Esophagus squamous epithelium (tissue), 5 donors: ENCODE measurements at places on chromosomes 11 and 22.

DNA sequence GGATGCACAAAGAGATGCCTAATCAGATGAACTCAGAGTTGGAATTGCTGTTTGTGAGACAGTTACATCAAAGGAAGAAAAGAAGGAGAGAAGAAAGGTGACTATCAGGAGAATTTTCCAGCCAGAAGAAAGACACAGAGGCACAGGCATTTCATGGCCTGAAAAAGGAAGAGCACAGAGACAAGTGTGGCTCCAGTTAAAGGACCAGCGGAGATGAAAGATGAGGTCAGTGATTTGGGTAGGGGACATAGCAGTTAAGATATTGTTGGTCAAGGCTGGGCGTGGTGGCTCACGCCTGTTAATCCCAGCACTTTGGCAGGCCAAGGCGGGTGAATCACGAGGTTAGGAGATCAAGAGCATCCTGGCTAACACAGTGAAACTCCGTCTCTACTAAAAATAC, 3.4 kb upstream of the ZNF280A start:
- DNase-seq: no peak

GRCh38 chr11:59216641-59217564, 4.2 kb upstream of the MPEG1 start:
- DNase-seq: no peak

DNA sequence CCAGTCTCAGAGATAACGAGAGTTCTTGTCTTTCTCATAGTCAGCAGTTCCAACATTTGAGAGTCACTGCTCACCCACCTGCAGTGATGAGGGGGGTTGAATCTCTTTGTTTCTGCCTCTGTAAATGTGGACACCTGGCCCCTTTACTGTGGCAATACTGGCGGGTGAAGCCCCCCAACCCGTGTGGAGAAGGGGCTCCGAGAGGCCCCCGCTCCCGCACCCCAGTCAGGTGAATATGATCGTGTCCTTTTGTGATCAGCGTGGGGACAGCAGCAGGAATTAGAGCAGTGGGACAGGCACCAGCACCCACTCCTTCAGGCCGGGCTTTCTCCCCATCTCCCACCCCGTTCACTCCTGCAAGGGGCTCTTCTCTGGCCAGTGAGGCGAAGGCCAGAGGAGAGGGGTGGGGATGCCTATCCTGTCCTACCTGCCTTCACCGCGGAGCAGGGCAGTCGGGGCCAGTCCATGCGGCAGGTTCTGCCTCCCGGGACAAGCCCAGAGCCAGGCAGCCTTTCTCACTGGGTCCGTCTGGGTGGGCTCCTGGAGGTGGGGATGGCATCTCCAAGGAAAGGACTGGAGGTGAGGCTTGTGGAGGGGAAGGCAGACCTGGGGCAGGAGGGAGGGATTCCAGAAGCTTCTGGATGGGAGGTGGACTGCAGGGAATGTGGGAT, 12.7 kb upstream of the CELSR1 start:
- DNase-seq: no peak

DNA sequence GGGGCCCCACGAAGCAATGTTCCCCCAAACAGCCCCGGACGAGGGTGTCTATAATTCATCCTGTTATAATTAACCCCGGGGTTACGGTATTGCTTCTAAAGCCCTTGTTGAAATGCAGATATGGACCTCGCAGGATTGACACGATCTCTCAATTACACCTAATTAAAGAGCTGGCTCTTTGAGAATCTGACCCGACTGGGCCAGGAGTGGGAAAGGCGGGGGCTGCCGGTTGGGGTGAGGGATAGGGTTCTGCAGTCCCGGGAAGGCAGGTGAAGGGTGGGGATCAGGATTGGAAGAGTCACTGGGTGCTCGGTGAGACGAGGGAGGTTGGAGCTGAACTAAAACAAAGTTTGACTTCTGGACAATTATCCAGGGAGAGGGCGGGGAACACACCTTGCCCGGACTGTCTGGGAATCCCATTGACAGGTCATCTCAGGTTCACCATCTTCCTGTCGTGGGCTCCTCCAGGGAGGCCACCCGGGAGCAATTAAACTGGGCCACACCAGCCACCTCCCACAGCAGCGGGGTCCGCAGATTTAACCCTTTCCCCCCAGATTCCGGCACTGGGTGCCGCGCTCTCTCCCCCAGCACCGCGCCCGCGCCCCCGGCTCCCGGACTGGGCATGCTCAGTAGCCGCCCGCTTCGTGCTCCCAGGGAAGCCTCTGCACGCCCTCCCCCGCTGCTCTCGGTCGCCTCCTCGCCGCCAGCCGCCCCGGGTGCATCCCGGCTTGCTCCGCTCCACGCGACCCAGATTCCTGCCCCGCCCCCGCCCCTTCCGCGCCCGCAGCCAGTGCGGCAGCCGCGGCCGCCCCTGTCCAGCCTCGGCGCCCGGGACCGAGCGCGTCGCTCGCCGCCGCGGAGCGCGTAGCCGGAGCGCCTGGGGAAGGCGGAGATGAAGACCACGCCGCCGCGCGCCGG, at the start of gene ELMOD1:
Gene ELMOD1, plus strand, starts transcription at position 688 of the 918 bp plus-strand sequence. CDS start 27,043 bp downstream, outside the sequence.
- no peak for DNase-seq

DNA sequence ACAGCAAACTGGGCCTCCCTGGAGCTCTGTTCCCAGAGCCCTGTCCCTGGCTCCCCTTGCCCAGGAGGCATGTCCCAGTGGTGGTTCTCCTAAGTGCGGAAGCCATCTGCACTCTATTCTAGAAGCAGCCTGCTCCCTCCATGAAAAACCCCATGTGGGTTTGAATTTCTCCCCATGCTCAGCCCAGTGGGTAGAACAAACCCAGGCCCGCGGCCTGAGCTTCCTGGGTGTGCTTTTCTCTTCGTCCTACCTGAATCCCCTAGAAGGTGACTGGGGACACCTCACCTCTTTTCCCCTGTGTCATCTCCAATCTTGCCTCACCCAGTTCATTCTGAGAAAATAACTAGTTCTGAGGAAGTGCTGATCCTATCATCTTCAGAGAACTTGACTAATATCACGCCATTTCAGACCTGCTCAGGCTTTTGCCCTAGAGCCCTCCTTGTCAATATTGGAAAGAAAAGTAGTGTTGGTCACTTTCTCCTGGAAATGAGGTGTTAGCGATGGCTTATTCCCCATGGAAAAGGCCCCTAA, 15.9 kb downstream of the IL10RA start:
- no peak for DNase-seq

DNA sequence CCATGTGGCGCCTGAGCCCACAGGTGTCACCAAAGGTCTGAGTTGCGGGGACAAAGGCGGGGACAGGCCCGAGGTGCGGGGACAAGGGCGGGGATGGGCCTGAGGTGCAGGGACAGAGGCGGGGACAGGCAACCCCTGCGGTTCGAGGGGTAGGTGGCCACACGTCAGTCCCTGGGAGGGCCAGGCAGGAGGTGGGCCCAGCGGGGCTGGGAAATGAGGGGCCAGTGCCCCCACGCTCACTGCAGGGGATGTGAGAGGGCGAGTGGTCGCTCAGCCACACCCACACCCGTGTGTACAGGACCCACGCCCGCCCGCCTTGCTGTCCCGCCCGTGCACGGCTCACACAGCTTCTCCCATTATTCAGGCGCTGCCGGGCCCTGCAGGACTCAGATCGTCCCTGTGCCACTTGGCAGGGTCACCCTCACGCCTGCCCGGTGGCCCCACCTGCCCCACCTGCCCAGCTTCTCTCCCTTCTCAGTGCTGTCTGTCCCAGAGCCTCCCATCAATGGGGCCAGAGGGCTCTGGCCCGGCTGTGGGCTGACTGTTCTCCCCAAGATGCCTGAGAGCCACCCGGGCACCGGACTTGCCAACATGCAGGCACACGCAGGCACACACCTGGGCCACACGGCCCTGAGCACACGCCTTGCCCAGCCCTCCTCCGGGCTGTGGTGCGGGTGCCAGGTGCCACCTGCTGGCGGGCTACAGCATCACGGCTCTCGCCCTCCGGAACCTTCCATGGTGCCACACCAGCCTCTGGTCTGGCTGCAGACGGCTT, 14.2 kb upstream of the MUC6 start:
- DNase-seq: no peak

DNA sequence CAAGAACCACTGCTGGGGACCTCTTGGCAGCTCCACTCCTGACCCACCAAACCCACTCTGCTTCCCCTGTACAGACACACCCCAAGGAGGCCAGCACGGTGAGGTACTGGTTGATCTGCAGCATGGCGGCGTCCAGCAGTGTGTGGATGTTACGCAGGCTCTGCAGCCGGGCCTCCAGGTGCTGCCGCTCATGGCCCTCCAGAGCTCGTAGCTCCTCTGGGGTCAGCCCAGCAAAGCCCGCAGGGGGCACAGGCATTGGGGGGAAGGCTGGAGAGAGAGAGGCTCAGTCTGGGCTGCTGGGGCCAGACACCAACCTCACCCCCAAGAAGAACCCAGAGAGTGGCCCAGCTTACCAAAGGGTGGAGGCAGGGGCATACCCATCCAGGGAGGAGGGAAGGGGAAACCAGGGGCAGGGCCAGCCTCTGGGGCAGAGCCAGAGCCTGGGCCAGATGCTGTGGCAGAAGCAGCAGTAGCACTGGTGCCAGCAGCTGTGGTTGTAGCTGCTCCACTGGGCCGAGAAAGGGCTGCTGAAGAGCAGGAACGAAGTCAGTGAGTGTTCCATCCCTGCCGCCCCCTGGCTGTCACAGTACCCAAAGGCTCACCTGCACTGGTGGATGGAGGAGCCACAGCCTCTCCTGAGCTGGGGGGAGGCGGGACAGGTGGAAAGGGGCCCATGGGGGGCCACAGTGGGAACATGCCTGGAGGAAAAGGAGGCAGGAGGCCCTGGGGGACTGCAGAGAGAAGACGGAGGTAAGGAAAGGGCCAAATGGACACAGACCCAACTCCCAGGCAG, 4.5 kb downstream of the SYVN1 start:
- DNase-seq: no peak

- DNase-seq: no peak
Observed at GRCh38 chr11:35709376-35709775, 46.8 kb downstream of the TRIM44 start.

GRCh38 chr11:126115127-126115495, 52.4 kb upstream of the CDON start:
- DNase-seq: no peak

DNA sequence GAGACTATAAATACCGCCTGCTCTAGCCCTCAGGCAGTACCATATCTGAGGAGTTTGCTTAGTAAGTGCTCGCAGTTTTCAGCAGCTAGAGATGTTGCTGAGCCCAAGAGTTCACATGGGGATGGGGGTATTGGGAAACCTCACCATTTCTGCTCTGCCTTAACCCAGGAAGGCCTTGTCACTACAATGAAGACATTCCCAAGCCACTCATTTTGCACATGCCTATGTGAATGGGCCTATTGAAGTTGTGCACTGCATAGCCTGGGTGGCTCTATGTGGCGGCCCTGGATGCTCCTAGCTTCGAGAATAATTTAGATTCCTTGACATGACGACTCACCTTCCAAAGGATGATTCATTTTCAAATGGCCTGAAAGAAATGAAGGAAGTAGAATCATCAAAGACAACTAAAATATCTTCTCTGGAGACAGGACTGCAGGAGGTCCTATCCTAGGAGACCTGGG, 163.4 kb downstream of the ADAMTS15 start:
- no peak for DNase-seq

GRCh38 chr11:63549411-63549810, 12.8 kb downstream of the PLAAT4 start:
- no peak for DNase-seq

GRCh38 chr11:35242412-35243242, 103.7 kb downstream of the CD44 start:
- DNase-seq: no peak

GRCh38 chr11:62921573-62922188, 518 bp upstream of the CHRM1 start:
- no peak for DNase-seq
